Central memory CD4-positive, alpha-beta T cell (primary cell): ENCODE measurements at places on chromosomes 2 and 18.

- DNase-seq = no peak
Observed at GRCh38 chr18:10386956-10387355, 67.5 kb upstream of the APCDD1 start.

DNA sequence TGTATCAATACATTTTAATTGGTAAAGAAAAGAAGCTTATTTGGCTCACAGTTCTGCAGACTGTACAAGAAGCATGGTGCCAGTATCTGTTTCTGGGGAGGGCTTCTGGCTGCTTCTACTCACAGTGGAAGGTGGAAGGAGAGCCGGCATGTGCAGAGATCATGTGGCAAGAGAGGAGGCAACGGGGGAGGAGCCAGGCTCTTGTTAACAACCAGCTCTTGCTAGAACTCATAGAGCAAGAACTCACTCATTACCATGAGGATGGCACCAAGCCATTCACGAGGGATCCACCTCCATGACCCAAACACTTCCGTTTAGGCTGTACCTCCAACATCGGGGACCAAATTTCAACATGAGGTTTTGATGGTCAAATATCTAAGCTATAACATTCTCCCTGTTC lies 7.5 kb downstream of the PARD6G start:
- no peak for DNase-seq

DNA sequence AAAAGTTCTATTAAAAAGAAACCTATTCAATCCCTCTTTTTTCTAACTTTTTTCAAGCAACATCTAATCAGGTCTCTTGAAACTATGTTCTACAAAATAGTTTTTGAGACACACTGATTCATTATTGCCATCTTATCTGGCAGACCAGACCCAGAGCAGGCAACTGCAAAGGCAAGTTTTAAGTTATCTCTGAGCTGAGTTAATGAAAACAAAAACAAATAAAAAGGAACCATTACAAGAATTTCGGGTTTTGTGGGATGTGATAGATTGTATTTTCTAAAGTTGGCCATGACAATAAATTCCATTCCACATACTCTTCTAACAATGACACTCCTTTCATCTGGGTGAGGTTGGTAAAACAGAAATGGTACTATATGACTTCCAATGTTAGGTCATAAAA lies 15.2 kb upstream of the TWSG1 start:
- no peak for DNase-seq

DNA sequence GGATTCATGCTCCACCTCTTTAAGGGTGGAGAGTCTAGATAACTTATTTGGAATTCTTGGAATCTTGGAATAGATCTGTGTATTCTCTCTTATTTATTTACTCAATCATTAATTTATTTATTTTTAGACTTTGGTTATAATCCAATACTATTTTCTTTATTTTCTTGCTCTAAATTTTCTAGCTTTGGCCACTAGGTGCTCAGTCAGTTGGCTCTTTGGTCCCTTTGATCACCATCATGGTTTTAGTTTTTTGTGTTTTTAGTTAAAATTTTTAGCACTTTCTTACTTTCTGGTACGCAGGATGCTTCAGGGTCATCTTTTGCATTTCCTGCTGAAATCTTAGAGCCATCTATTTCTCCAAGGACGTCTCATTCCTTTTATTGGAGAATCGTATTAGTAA lies 5.2 kb upstream of the PLEK start:
- no peak for DNase-seq
